Neural progenitor cell (in vitro differentiated cells): ENCODE measurements at places on chromosomes 6 and 20. TPM values are rescaled to one million over a fixed set of nuclear protein-coding genes. Genes with fewer than 3 reads are reported as not detected.

The COL21A1 gene
- 0.43 and 0.95 TPM in 2 replicates for total RNA-seq

The PNISR gene
- 266 and 498 TPM in 2 replicates for total RNA-seq

The PACSIN1 gene
- 0.41 and 1.8 TPM in 2 replicates for total RNA-seq

The GPX5 gene
- total RNA-seq: not detected in 2 replicates

The SDHAF4 gene
- total RNA-seq: 56.4 and 98.2 TPM in 2 replicates

The KCNQ2 gene
- 39.5 and 106 TPM in 2 replicates for total RNA-seq

The PTGIS gene
- 31.3 and 35.6 TPM in 2 replicates for total RNA-seq

The PARD6B gene
- total RNA-seq: 31.0 and 45.7 TPM in 2 replicates

The CTAGE9 gene
- not detected in 2 replicates for total RNA-seq

The PRPH2 gene
- total RNA-seq: 0.06 TPM in 1 of 2 replicates, not detected in the other

The SYTL3 gene
- total RNA-seq: 0.25 TPM in 1 of 2 replicates, not detected in the other

The TBC1D7 gene
- 52.8 and 54.9 TPM in 2 replicates for total RNA-seq

The ASIP gene
- total RNA-seq: not detected in 2 replicates

The BTBD9 gene
- total RNA-seq: 16.4 and 16.9 TPM in 2 replicates

The TBXT gene
- total RNA-seq: not detected in 2 replicates

The C6orf141 gene
- 87.2 and 97.2 TPM in 2 replicates for total RNA-seq

The CBLN4 gene
- total RNA-seq: not detected in 2 replicates

The ZNF831 gene
- total RNA-seq: not detected in 2 replicates

The DZANK1 gene
- 5.3 and 8.3 TPM in 2 replicates for total RNA-seq

The SH3BGRL2 gene
- 30.7 and 47.0 TPM in 2 replicates for total RNA-seq

The SLC17A1 gene
- total RNA-seq: not detected in 2 replicates

The AGER gene
- total RNA-seq: 1.1 and 1.4 TPM in 2 replicates

The MAP1LC3A gene
- total RNA-seq: 5.5 and 8.5 TPM in 2 replicates

The GNRH2 gene
- 0.37 TPM in 1 of 2 replicates, not detected in the other for total RNA-seq

The ANKRD66 gene
- total RNA-seq: not detected in 2 replicates

The ARMC2 gene
- total RNA-seq: 2.9 and 3.7 TPM in 2 replicates

The SOBP gene
- 11.0 and 12.6 TPM in 2 replicates for total RNA-seq

The NEURL2 gene
- total RNA-seq: 0.24 and 1.2 TPM in 2 replicates

The PHACTR1 gene
- total RNA-seq: 2.4 and 6.1 TPM in 2 replicates

The PRSS35 gene
- total RNA-seq: 2.8 and 4.5 TPM in 2 replicates

The TNFRSF6B gene
- 0.25 TPM in 1 of 2 replicates, not detected in the other for total RNA-seq

The EYS gene
- total RNA-seq: 0.03 TPM in 1 of 2 replicates, not detected in the other

The RNF144B gene
- total RNA-seq: 0.15 and 0.75 TPM in 2 replicates

The CTNNBL1 gene
- 44.7 and 54.5 TPM in 2 replicates for total RNA-seq

The NKAIN2 gene
- 0.37 and 0.45 TPM in 2 replicates for total RNA-seq
